ENCODE measurements at places on chromosomes 13 and 19.

DNA sequence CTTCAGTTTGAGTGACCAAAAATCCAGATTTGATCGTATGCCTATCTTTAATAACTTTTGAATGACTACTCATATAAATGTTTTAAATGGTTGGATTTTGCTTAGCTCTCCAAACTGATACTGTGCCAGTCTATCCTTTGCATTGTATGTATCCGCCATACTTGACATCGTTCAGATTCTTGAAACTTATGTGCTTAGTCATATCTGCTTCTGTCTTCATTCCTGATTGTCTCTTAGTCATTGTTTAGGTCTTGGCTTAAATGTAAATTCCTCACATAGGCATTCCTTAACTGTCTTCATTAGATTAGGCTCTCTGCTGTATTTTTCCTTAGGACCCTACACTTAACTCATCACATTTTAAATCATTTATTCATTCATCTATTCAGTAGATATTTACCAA lies 126.0 kb downstream of the PCCA start:
- DNase-seq = no peak

DNA sequence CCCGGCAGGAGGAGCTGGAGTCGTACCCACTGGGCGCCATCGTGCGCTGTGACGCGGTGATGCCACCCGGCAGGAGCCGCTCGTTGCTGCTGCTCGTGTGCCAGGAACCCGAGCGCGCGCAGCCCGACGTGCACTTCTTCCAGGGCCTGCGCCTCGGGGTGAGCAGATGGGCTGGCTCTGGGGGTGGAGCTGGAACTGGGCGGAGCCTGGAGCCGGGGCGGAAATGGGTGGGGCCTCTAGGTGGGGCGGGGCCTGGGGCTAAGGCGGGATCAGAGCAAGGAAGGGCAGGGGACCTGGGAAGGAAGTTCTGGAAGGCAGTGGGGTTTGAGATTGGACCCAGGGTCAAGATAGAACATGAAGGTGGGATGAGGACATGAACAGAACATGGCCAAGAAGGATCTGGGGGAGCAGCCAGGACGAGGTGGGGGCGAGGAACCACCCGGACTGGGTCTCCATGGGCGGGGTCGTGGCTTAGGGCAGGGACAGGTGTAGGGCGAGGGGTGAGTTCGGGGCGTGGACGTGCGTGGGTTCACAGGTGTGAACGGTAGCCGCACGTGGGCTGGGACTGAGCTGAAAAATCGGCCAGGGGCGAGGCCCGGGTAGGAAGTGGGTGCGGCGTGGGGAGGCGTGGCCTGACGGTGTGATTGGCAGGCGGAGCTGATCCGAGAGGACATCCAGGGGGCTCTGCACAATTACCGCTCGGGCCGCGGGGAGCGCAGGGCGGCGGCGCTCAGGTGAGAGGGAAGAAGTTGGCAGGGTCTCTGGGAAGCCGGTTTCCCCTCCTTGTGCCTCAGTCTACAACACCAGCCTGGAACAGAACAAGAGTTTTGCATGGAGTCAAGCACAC lies 4.7 kb downstream of the EPS8L1 start:
- no peak for DNase-seq

DNA sequence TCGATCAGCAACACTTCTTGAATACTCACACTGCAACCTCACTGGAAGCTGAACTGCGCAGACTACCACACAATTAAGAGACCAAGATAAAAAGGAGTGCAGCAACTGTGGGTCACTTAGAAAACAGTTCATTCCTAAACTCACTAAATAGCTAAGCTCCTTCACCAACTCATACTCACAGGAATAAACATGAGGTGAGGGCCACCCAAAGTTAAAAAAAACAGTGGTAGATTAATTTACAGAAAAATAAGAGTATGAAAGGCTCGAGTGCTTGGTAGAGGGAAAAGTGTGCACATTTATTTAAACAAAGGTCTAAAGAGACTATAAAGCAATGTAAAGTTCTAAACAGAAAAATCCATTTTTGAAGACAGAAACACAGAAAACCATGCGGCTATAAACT lies 7.6 kb downstream of the ANKRD10 start:
- DNase-seq = no peak

DNA sequence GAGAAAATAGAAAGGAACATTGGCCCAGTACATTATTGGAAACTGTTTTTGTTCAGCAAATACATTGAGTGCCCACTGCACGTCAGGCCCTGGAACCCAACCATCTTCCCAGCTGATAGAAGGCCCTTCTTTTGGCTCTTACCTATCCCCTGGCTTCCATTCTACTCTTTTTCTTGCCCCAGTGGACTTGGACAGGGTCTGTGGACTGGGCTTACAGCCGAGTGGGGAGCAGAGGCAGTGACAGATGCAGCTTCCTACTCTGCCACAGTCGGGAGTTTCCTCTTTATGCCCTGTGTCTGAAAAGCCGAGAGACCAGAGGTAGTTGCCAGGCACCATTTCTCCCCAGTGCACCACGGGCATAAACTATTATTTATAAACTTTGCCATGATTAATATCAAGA lies 70.4 kb downstream of the ARHGAP35 start:
- no peak for DNase-seq

DNA sequence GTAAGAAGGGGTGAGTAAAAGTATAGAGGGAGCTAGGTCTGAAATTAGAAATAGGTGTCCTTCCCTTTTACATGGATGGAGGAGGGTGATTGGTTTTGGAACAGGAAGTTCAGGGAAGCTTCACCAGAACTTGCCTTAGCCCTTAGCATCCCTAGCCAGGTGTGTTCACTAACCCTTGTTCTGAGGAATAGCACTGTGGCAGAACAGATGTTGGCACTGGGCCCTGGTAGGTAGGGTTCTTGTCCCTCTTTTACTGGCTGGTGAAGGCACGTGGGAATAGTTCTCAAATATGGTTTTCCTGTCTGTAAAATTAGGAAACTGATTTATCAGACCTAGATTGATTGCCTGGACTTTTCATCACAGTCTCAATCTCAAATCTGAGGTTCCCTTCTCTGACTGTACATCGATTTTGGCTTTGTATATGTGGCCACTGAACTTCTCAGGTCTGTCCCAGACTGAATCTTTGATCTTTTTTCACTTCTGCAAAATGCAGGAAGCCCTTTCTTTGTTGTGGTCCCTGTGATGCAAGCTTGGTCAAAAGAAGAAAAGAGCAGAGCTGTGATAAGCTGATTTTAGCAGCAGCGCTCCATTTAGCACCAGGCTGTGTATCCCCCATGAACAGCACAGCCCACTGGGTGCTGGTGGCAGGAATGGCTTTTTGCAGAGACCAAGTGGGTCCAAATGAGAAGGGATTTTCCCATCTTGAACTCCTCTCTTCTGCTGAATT lies 86.2 kb upstream of the HTR2A start:
- no peak for DNase-seq

DNA sequence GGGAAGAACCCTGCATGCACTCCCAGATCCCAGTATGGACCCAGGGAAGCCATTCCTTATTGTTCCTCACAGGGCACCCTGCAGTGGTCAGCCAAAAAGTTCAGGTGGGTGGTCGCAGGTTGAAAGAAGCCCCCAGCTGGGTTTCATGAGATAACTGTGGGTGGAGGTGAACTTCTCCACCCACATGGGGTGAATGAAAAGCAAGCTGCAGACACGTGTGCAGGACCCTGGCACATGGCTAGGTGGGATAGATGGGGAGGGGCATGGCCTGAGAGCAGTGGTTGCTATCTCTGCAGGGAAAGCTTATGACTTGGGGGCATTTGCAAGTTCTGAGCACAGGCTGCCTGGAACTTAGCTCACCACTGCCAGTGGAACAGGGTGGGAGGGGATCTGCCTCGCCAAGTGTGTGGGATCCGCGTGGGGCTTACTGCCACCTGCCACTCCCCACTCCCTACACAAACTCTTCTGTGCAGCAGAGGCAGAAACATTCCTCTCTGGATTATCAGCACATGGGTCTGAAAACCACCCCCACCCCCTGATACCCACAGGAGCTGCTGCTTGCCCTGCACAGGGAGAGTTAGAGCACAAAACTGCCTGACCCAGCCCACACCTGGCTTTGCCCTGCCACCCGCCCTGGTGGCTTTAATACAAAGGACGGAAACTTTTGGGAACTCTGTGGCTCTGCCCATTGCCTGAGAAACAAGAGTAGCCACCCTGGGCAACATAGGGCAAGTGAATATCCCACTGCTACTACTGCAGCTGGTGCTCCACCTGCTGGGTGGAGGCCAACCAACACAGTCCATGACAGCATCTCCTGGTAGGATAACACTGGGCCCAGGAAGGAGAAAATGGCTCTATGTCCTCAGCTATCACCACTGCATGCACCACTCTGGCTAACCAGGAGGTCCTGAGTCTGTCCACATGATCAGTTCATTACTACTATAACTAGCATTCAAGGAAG lies 24.4 kb downstream of the PLA2G4C start:
- no peak for DNase-seq

DNA sequence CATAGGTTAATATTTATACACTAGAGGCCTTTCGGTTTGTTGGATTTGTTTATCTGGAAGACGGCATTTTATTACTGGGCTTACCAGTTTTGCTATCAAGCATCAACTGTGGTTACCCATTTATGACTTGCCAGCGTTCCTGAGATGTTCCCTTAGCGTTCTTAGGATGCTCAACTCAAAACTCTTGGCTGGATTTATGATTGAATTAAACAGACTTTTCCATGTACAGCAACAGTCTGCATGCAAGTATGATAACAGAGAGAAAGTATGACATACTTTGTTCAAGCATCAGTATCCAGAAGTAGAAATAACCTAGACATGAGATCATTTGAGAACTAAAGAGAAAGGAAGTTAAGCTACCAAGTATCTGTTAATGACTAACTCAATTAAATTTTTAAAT lies 29.9 kb upstream of the RNF113B start:
- no peak for DNase-seq

GRCh38 chr19:7732045-7732444 lies at the start of gene CLEC4G:
TSS of gene CLEC4G (minus strand) at chr19:7732110. CDS start at chr19:7732102, 8 bp downstream.
- no peak for DNase-seq

DNA sequence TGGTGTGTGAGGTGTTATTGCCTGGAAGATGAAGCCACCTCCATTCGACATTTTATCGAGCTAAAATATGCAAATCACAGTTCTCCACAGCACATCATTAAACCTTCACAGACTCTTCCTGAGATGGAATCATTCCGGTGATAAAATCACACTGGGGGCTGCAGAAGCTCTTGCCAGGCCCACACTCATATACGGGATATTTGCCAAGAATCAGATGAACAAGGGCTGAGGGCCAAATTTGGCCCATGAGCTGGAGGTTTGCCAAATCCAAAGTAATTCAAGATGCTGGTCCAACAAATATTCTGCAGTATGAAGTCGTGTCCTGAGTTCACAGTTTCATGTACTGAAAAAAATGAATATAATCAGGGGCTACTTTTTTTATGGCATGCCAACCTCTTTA lies 16.7 kb upstream of the RXFP2 start:
- DNase-seq = no peak

DNA sequence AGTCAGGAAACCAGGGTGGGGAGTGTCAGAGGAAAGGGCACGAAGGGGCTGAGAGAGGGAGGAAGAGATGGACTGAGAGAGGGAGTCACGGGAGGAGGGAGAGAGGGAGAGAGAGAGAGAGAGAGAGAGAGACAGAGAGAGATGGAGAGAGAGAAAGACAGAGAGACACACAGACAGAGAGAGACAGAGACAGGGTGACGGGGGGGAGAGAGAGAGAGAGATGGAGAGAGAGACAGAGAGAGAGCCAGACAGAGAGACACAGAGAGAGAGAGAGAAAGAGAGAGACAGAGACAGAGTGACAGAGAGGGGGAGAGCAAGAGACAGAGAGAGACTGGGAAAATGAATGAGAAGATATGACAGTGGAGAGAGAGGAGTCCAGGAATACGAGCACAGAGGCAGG lies 494 bp upstream of the KLK14 start:
- DNase-seq = no peak

DNA sequence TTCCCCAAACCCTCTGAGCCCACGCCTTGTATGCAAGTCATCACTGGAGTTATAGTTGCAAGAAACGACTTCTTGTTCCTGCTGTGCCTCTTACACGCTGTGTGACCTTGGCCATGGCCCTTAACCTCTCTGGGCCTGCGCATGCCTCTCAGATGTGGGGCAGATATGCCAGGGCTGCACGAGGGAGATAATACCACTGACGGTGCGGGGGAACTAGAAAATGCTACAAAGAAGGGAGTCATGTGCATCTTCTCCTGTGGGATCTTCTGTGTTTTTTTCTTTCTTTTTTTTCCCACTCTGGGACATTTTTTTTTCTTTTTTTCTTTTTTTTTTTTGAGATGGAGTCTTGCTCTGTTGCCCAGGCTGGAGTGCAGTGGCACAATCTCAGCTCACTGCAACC lies 4.3 kb upstream of the SAMD1 start:
- no peak for DNase-seq
